ENCODE measurements at places on chromosomes 12 and 14.

DNA sequence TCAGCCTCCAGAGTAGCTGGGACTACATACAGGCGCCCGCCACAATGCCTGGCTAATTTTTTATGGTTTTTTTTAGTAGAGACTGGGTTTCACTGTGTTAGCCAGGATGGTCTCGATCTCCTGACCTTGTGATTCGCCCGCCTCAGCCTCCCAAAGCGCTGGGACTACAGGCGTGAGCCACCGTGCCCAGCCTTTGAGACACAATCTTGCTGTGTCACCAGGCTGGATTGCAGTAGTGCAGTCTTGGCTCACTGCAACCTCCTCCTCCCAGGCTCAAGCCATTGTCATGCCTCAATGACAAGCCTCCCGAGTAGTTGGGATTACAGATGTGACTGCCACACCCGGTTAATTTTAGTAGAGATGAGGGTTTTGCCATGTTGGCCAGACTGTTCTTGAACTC lies 21.3 kb upstream of the STRN3 start:
- no peak for DNase-seq

DNA sequence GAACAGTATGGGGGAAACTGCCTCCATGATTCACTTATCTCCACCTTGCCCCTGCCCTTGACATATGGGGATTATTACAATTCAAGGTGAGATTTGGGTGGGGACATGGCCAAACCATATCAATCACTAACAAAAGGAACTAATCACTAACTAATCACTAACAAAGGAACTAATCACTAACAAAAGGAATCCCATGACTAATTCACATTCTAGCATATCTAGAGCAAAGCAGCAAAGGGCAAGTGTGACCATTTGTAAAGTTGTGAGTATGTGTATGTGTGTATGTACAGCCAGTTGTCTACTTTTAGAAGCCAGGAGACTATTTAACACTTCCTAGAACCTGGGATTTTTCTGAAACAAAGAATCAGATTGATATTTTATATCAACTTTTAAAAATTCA lies 30.9 kb upstream of the PCED1B start:
- DNase-seq = no peak

DNA sequence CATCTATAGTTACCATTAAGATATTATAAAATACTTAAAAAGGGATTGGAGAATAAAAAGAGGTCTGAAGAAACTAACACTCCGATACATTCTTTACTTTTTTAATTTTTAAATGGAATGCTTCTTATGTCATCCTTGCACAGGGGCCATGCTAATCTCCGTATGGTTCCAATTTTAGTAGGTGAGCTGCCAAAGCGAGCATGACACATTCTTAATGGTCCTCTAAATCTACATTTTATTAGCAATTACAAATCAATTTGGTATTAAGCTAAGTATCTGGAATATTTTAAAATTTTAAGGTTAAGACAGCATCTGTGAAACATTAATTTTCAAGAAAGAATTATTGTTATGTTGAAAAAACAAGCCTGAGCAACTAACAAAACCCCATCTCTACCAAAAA lies 6.2 kb upstream of the ARID4A start:
- no peak for DNase-seq

DNA sequence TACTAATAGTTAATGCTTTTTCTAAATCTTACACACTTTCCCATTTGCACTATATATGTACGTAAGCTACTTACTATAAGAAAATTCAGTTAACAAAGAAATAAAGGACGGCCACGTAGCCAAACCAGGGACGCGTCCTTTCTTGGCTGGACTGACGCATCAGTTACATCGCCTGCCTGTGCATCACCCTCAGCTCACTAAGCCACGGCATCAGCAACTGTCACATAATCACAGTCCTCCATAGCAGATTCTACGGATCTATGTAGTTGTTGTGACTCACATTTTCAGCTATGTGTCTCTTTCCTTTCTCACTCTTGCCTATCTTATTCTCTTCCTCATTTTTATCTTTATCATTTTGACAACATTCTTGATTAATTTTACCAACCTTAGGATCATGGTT lies 38.1 kb upstream of the C12orf50 start:
- DNase-seq = no peak

- DNase-seq = no peak
These were observed 13.8 kb downstream of the KIF26A start for GRCh38 chr14:104152246-104152575.

DNA sequence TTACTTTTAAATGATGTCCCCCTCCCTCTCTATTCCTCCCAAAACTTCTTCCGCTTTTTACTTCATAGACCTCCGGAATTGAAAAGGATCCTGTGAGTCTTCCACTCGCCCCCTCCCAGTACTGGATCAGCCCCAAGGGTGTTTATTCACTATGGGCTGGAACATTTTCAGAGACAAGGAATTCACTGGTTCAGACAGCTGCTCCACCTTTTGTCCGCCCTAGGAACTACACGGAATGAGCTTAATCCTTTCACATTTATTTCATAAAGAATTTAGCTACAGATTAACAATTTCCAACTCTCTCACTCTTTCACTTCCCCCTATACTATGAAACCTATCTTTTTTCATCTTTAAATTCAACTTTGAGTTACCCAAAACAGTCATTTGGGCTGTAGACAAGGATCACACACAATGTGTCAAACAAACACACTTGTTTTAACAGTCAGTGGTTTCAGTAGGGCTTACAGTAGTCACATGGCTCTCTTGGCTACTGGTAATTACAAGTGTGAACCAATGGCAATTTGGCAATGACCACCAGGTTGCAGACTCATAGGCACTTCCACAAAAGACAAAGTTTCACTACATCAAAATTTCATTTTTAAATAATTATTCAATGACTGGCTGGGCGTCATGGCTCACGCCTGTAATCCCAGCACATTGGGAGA lies 20.6 kb downstream of the CNIH1 start:
- DNase-seq = no peak

DNA sequence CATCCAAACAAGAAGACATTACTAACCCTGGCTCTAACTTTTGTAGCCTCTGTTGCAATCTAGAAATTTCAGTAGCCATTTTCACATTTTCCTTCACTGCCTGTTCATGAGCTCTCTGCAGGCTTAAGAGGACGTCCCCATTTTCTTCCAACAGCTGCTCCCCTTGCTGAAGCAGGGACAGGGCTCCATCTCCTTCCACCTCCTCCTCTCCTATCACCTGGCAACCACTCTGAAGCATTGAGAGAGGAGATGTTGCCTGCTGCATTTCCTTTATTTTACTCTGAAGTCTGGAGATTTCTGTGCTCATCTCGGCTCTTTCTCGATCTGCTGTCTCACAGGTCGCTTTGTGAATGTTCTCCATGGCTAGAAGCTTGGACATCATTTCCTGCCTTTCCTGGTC lies 73.3 kb downstream of the NIN start:
- DNase-seq = no peak

DNA sequence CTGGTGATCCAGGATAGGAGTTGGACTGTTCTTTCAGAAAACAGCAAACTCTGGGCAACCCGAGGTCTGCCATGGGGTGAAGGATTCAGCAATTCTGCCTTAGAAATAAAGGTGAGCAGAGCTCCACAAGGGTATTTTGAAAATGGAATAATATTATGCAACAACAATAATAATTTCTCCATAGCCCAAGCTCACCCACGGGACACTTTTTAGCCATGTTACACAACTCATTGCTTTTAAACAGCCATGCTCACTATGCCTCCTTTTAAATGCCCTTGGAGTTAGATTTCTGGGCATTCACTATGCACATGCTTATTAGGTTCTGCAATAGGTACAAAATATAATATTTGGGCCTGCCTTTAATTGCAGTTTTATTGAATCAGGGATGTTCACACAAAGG lies 37.2 kb downstream of the SLC35F4 start:
- DNase-seq = no peak

DNA sequence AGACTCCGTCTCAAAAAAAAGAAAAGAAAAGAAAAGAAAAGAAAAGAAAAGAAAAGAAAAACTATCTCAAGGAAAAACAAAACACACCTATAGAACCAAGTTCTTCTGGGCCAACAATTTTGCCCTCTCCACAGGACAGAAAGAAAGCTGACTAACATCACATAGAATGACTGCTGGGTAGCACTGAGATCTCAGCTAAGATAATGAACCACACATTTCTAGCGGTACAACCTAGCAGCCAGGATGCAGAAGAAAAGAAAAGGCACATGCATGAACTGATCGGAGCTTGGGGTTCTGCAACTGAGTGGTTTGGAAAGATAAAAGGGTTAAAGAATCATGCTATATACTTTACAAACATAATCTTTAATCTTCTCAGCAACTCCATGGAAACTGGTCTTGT lies 19.5 kb downstream of the TMED10 start:
- DNase-seq = no peak

GRCh38 chr12:102421802-102422583 lies 58.4 kb downstream of the IGF1 start:
- no peak for DNase-seq

GRCh38 chr12:124559182-124560017 lies 8.0 kb downstream of the NCOR2 start:
- DNase-seq = no peak

DNA sequence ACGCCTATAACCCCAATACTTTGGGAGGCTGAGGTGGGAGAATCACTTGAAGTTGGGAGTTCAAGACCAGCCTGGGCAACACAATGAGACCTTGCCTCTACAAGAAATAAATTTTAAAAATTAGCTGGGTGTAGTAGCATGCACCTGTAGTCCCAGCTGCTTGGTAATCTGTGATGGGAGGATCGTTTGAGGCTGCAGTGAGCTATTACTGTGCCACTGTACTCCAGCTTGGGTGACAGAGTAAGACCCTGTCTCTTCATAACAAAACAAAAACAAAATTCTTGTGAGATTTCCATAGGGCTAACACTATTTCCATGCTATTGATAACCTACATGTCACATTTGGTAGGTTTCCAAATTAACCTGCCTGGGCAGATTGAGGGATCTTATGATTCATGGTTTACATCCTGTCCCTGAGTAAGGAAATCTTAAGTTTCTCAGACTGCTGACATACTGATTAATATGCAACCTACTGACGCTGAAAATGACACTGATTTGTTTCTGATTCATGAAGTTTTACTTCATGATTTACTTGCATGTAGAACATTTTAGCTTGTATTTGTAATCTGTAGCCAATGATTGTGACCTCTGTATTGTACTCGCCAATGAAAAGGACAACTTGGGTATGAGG lies 15.9 kb downstream of the ATP6V1D start:
- DNase-seq = no peak

- no peak for DNase-seq
These were observed 5.7 kb downstream of the PGAM5 start for GRCh38 chr12:132716356-132716755.

GRCh38 chr12:110010853-110011723 lies 11.9 kb downstream of the ANKRD13A start:
- no peak for DNase-seq

DNA sequence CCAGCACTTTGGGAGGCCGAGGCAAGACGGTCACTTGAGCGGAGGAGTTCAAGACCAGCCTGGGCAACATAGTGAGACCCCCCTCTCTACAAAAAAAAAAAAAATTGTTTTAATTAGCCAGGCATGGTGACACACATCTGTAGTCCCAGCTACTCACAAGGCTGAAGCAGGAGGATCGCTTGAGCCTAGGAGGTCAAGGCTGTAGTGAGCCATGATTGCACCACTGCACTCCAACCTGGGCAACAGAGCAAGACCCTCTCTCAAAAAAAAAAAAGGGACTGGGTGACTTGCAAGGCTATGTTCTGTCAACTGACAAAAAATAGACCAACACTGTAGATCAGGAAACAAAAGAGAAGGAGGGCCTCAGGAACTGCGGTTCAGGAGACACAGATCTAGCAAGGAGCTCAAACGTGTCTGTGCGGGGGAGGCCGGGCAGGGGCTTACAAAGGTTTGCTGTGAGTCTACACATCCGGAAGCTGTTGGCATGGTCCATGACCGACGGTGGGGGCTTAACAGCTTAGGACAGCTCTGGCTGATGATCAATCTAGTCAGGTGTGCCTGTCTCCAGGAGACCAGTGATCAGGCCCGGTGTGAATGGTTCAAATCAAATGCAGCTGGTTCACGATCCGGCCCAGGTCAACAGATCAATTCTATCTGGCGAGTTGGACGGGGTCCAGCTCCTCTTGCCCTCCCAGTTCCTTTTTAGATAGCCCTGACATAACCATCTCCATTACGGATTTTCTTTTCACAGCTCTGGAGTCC lies 31.7 kb upstream of the INF2 start:
- no peak for DNase-seq

GRCh38 chr14:51398898-51399297 lies 158.9 kb downstream of the TMX1 start:
- DNase-seq = no peak

GRCh38 chr14:81219759-81220579 lies 790 bp downstream of the GTF2A1 start:
- DNase-seq = no peak

DNA sequence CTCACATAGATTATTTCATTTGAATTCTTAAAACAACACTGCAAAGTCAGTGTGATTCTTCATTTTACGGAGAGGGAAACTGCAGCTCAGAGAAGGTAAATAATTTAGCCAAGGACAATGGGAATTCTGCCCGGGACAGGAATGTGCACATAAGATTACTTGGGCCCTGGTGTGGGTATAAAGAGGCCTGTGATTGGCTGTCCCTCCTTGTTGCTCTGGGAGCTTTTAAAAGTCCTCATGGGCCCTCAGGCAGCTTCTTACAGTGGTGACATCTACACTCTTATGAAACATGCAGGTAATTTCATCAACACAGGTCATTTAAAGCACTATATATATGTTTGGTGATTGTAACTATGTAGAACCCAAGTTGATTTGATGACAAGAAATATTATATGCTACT lies 100.3 kb downstream of the ESR2 start:
- no peak for DNase-seq

GRCh38 chr12:46686267-46686942 lies 139.4 kb downstream of the SLC38A4 start:
- DNase-seq = no peak

GRCh38 chr12:58873496-58873895 lies 46.8 kb downstream of the LRIG3 start:
- no peak for DNase-seq

DNA sequence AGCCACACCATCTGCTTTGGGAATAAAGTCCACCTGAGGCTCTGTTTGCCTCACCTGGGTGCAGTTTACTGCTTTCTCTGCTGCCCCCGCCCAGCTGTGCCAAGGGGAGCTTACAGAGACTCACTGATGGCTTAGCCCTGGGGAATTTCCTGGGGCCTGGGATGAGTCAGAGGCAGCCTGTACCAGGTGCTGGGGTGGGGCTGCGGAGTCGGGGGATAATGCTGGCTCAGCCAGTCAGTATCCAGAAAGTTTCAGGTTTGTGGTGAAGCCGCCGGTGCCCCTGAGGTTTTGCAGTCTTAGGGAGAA lies 22.3 kb downstream of the PLEKHG3 start:
- no peak for DNase-seq

GRCh38 chr14:92480856-92481255 lies 32.7 kb upstream of the RIN3 start:
- no peak for DNase-seq
